Endothelial cell (in vitro differentiated cells): ENCODE measurements at places on chromosomes 12 and 14.

- DNase-seq, result no peak
Measured at GRCh38 chr12:78002878-78003277, 172.2 kb downstream of the NAV3 start.

- peak; percentile 30 for DNase-seq
Measured at GRCh38 chr12:109462868-109463692, 14.0 kb downstream of the KCTD10 start.

GRCh38 chr14:105275267-105275946 lies 25.4 kb downstream of the BRF1 start:
- DNase-seq, result no peak

GRCh38 chr14:99829450-99829849 lies 36.2 kb downstream of the EML1 start:
- DNase-seq, result no peak

DNA sequence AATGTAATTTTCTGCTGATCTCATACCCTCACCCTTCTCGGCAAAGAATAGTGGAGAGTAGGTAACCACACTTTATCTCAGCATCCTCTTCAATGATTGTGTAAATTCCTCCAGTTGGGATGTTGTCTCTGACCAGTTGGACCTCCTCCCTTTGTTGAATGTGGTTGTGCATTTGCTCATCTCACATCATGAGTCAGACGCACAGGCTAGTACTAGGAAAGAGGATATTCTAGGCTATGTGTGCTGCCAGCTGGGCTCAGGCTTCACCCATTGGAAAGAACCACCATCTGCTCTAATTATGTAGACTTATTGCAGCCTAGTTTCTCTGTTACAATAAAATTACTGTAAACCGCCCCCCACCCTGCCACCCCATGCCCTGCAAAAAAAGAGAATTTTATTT lies 90.3 kb downstream of the LMO3 start:
- DNase-seq, result no peak

GRCh38 chr12:29505122-29505521 lies 7.6 kb upstream of the OVCH1 start:
- DNase-seq, result no peak

- DNase-seq, result no peak
Measured at GRCh38 chr12:57047981-57048380, 1.9 kb downstream of the MYO1A start.

DNA sequence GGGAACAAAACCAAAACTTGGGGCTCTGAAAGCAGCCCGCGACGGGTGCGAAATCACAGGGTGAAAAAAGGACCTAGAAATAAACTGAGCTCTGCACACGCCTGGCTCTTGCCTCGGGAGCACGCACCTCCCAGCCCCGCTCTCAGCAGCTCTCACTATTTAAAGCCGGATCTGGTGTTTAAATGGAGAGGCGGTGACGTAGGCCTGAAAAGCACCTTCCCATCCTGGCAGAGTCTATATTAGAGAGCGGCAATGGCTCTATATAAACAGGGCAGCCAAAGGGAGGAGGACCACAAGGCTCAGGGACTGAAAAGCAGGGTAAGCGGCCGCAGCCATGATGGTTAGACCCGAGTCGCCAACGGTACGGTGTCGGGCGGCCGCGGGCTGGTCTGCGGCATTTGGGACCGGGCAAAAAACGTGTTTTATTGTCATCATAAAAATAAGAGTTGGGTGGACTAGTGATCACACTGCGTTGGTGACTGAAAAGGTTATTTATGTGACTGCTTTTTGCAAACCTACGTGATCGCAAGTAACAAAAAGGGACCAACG lies 1.5 kb downstream of the GTF2A1 start:
- DNase-seq, result peak; percentile 83

GRCh38 chr12:76757694-76758093 lies 6.2 kb upstream of the ZDHHC17 start:
- DNase-seq, result no peak

DNA sequence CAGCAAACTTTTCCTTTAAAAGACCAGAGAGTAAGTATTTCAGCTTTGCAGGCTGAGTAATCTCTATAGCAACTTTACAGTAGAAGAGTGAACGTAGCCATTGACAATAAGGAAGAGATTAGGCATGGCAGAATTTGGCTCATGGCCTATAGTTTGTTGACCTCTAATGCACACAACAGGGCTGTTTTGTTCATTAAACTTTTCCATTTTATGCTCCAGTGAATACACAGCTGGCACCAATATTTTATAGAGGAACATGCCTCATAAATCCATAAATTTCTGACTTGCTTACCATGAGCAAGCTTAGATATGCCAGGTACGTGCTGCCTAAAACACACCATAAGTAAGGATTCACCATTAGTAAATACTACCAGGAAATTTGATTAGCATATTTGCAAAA lies 609.0 kb upstream of the STXBP6 start:
- no peak for DNase-seq

DNA sequence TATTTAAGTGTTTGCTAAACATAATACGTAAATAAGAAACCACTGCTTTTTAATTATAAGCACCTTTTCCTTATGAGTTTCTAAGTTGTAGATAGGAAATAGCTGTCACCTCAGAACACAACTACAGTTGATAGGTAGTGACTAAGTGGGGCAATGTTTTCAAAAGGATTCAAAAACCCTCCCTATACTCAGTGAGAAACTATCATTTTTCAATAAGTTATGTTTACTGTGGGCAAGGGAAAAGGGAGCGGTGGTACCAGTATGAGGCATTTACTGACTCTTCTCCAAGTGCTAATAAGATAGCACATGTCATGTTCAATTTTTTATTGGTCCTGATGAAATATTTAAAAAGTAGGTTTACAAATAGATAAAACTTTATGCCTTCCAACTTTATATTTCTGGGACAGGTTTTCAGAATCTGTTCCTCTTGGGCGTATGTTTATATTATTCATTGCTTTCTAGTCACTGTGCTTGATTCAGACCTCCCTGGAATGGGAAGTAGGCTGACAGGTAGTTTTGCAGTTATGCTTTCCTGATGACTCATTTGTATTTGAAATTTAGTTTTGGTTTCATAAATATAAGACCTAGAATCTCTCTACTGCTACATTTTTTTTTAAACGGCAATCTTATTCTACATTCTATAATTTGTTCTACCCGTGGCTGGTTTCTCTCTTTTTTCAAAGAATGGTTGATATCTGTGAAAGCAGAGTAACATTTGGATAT lies 153.1 kb downstream of the TMEM117 start:
- no peak for DNase-seq

DNA sequence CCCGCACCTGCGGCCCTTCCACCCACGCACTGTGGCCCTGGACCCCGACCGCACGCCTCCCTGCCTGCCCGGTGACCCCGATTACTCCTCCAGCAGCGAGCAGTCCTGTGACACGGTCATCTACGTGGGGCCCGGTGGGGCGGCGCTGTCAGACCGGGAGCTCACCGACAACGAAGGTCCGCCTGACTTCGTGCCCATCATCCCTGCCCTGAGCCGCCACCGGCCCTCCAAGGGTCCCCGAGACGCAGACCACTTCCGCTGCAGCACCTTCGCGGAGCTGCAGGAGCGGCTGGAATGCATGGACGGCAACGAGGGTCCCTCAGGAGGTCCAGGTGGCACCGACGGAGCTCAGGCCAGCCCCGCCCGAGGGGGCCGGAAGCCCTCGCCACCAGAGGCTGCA lies 36.7 kb downstream of the KIF26A start:
- DNase-seq, result no peak

GRCh38 chr12:30980955-30981662 lies 54.6 kb downstream of the TSPAN11 start:
- no peak for DNase-seq

GRCh38 chr14:100306101-100306997 lies at the start of gene SLC25A29:
Gene SLC25A29, minus strand, starts transcription at chr14:100306444. Its CDS starts 212 bp downstream, at chr14:100306232.
- peak; percentile 92 for DNase-seq

DNA sequence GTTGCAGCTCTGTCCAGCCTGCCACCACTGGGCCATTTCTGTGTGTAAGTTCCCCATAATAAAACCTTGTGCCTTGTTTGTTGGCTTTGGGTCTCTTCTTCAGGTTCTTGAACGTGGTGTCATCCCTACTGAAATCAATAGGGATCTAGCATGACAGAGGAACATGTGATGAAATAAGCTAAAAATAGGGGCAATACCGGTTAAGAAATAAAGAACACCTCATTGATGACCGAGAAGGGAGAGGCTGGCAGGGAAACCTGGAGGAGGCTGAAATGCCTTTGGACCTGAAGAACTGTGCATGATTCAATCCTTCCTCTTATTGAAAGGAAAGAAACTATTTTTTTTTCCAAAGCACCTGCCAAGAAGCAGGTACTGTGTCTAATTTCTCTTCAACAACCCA lies 172.3 kb downstream of the PPM1H start:
- DNase-seq, result no peak

DNA sequence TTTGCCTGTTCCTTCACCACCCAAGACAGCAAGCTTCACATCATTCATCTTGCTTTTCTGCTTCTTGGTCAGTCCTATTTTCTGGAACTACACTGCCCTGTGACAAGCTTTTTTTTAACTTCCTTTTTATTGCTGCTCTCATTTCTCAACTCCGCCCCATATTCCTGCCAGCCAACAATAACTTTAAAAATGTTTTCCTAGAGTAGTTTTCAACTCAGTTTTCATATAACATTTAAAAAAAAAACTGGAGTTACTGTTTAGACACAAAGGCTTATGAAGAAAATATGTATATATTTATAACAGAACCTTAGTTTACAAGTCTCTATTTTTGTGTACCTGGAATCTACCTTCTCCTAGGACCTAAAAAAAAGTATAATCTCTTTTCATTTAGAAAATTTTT lies at the start of gene RERGL:
TSS of gene RERGL (minus strand) at position 101 of the 400 bp plus-strand sequence. CDS start at position 48, 53 bp downstream.
- no peak for DNase-seq

DNA sequence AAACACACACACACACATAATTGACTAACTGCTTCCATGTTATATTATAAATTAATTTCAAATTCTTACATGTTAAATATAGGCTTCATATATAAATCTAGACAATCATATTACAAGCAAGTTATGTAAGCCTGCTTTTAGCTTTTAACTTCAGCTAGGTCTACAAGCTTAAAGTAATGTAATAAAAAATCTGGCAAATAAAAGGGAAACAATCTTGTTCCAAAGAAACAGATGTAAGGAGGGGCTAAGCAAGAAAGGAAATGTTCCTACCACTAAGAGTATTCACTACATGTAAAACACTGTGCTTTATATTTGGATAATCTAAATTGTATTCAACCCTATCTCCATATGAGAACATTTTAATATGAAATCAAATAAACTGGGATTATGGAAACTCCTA lies 110.4 kb downstream of the SLC6A15 start:
- no peak for DNase-seq

GRCh38 chr12:119835068-119835467 lies 42.1 kb downstream of the CIT start:
- DNase-seq, result no peak

DNA sequence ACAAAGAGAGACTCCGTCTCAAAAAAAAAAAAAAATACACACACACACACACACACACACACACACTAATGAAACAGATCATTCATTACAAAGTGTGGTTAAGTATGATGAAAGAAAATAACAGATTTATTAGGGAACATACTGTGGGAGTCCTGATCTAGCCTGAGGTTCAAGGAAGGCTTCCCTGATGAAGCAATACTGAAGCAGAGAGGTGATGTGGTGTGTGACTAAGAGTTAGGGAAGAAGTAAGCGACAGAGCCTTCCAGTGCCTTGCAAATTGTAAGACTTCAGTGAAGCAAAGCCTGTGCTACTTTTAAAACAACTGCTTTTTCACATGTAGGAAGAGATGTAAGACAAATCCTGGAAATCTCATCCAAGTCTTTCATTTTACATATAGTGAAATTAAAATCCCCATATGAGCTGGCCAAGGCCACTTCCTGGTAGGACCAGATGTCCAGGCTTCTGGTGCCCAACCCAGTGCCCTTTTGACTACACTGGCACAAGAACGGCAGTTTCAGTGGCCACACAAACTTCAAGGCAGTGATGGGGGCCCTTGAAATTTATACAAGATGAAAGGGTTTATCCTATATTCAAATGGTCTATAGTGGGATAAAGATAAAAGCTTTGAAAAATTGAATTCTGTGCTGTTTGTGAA lies 86.2 kb downstream of the STON2 start:
- DNase-seq, result no peak

DNA sequence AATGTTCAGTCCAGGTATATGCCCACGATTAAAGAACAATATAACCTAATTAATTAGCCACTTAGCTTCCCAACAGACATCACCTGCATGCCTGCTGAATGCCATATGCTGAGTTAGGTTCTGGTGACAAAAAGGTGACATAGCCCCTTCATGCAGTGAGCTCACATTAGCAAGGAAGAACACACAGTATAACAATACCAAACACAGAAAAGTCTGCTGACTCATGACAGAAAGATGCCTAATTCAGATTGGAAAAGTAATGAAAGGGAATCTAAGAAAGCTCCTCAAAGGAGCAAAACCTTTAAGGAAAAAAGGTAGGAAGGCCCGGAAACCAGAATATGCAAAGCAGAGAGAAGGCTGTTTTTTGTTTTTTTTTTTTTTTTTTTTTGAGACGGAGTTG lies 59.0 kb downstream of the FERMT2 start:
- DNase-seq, result no peak

DNA sequence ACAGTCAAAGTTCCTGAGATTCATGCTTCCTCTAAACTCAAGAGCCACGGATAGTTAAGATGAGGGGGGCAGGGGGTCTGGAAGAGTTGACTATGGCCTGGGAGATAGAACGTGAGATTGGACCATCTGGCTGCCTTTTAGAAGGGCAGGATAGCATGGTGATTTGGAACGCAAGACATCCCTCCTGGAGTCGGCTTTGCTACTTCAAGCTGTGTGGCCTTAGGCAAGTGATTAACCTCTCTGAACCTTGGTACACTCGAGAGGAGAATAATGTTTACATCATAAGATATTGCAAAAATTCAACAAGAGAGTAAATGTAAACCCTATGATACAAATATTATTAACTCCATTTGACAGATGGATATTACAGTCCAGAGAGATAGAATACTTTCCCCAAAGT lies 49.7 kb downstream of the RPH3A start:
- no peak for DNase-seq

DNA sequence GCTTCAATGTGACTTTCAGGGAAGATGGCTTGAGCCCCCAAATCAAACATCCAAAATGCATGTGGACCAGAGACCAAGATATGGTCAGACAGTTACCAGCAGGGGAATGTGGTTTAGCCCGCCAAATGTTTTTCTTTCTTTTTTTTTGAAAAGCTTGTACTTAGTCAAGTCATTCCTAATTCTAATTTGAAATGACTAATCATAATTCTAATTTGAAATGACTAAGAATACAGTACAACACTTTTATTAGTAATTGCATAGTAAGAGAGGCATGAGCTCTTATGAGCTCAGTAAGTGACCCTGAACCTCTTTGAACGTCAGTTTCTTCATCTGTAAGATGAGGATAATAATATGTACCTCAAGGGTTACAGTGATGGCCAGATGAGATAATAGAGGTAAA lies 72.4 kb downstream of the HECTD4 start:
- DNase-seq, result no peak

DNA sequence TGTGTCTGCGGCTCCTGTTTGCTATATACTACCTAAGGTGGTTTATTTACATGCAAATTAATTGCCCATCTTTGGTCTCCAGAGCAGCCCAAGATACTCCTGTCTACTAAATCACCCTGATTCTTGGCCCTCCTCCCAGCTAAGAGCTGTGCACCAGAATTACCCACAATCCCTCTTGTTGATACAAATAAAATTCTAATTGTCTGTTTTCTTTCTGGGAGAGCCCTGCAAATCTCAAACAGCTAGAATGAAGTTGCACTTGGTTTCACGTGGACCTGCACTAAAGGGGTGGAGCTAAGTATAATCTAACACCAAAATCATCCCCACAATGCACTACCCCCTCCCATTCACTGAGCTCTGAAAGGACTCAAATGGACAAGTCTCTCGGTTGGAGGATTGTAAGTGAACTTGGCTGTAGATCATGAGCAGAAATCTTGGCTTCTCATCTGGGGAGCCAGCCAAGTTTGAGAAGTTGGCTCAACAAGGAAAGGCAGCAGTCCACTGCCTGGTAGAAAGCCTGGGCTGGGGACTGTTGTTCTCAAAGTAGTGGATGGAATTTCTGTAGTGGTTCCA lies 6.6 kb downstream of the MAX start:
- no peak for DNase-seq
